ENCODE measurements at places on chromosomes 12 and 14. TPM values are rescaled to one million over a fixed set of nuclear protein-coding genes. Genes with fewer than 3 reads are reported as not detected.
A peak's percentile ranks its signal among the peaks of the same experiment; 100 is the strongest.

SAMD15 gene
- total RNA-seq = 0.52 TPM

HOTAIR gene
- total RNA-seq = not detected

TOMM20L gene
- total RNA-seq = not detected

CPNE6 gene
- 0.33 TPM for total RNA-seq

GRCh38 chr12:66055837-66056319, 74.7 kb downstream of the LLPH start:
- H3K27ac ChIP-seq = no peak overlapping the region
- no peaks in the 10 kb centered on the region for H3K4me1 ChIP-seq
- H3K36me3 ChIP-seq = no peaks in the 10 kb centered on the region
- H3K4me3 ChIP-seq = no peak overlapping the region

DNA sequence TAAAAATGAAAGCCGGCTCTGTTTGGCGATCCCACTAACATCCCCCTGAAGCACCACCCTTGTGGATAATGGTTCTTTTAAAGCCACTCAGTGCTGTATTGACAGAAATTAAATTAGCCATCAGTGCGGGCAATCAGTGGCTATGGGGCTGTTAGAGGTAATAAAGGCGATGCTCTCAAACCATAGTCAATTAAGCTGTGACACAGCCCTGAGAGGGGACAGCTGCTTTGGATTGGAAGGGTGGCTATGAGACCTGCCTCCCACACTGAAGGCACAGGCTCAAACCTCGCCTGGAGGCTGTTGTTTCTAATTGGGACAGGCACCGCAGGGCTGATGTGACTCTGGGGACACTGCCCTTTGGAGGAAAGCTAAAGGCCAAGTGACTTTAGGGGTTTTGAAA, 562.2 kb downstream of the VRK1 start:
- no peaks in the 10 kb centered on the region for H3K4me1 ChIP-seq
- no peaks in the 10 kb centered on the region for H3K27me3 ChIP-seq
- no peaks in the 10 kb centered on the region for H3K36me3 ChIP-seq

DNA sequence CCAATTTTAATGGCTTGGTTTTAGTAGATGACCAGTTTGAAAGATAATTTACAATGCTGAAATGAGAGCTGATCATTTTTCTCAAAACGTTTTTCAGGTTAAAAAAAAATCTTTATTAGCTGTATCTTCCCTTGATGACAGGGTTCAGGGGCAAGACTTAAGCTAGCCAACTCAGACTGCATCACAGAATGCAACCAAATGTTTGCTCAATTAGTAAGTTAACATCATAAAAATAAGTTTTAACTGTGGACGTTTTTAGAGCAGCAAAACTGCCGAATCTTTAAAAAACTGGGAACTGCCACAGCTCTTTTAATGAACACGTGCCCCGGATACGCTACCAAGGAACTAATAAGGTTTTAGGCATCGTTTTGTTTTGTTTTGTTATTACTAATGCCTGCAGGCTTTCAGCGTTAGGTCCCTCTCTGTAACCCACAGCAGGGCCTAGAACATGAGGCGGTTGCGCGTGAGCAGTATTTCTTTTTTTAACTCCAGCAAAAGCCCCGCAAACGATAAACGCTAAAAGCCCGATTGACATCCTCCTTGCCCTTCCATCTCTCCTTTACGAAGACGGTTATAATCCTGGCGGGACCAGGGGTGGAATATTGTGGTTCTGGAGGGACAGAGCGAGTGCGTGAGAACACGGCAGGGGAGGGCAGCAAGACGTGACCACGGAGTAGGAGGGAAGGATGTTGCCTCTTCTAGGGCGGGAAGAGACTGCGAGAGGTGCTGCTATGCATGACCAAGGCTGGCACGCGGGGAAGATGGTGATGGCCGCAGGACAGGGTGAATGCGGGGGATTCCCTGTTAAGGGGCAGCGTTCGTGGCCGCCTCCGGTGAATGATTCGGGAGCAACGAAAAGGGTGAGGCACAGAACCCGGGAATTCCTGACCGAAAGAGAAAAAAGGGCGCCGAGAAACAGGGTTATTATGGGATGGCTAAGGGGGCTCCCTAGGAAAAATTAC, 652 bp downstream of the SUPT16H start:
- H3K4me1 ChIP-seq = peaks cover 44% of the 10 kb centered on the region
- H3K4me3 ChIP-seq = peak overlapping the region; percentile 84
- no peak for DNase-seq
- H3K27ac ChIP-seq = peak overlapping the region; percentile 91
- no peaks in the 10 kb centered on the region for H3K27me3 ChIP-seq
- H3K36me3 ChIP-seq = peaks cover 13% of the 10 kb centered on the region

DNA sequence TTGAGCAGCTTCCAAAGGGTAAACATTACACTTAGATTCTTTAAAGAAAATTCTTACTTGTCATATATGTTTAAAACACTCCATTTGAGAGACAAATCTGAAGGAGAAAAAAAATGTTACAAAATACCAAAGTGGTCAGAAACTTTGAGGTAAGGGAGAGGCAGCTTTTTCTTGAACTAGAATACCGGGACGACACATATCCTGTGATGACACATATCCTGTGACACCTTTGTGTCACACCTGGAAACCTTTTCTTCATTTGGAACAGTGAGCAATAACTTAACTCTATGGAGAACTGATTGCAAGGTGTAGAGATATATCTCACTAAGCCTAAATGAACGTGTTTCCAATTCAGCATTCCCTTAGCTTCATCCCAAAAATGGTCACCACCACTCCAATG, 4.6 kb upstream of the GRIN2B start:
- DNase-seq = no peak
- no peak overlapping the region for H3K4me3 ChIP-seq
- no peaks in the 10 kb centered on the region for H3K36me3 ChIP-seq
- H3K27me3 ChIP-seq = peaks cover 9% of the 10 kb centered on the region
- peaks cover 15% of the 10 kb centered on the region for H3K4me1 ChIP-seq

GRCh38 chr14:99601361-99601831, 2.6 kb downstream of the CCDC85C start:
- H3K4me3 ChIP-seq = peak overlapping the region; percentile 79
- no peaks in the 10 kb centered on the region for H3K27me3 ChIP-seq
- DNase-seq = no peak
- H3K4me1 ChIP-seq = peaks cover 92% of the 10 kb centered on the region

- H3K27me3 ChIP-seq = no peaks in the 10 kb centered on the region
- H3K4me1 ChIP-seq = no peaks in the 10 kb centered on the region
- H3K27ac ChIP-seq = no peak overlapping the region
- H3K4me3 ChIP-seq = no peak overlapping the region
- no peaks in the 10 kb centered on the region for H3K36me3 ChIP-seq
Observed at GRCh38 chr12:34405286-34406227, 383.3 kb downstream of the ALG10 start.

- no peaks in the 10 kb centered on the region for H3K4me1 ChIP-seq
- H3K36me3 ChIP-seq = no peaks in the 10 kb centered on the region
- H3K27ac ChIP-seq = no peak overlapping the region
- H3K27me3 ChIP-seq = no peaks in the 10 kb centered on the region
Observed at GRCh38 chr12:91637789-91638624, 455.4 kb upstream of the DCN start.

GRCh38 chr12:90091809-90092208, 383.2 kb upstream of the ATP2B1 start:
- H3K4me3 ChIP-seq = no peak overlapping the region
- no peaks in the 10 kb centered on the region for H3K27me3 ChIP-seq
- H3K36me3 ChIP-seq = no peaks in the 10 kb centered on the region

GRCh38 chr12:2691345-2692071, 103.3 kb upstream of the FKBP4 start:
- peaks cover 52% of the 10 kb centered on the region for H3K36me3 ChIP-seq
- H3K27ac ChIP-seq = no peak overlapping the region
- DNase-seq = peak; percentile 57
- peak overlapping the region; percentile 39 for H3K4me3 ChIP-seq
- peaks cover 8% of the 10 kb centered on the region for H3K4me1 ChIP-seq

DNA sequence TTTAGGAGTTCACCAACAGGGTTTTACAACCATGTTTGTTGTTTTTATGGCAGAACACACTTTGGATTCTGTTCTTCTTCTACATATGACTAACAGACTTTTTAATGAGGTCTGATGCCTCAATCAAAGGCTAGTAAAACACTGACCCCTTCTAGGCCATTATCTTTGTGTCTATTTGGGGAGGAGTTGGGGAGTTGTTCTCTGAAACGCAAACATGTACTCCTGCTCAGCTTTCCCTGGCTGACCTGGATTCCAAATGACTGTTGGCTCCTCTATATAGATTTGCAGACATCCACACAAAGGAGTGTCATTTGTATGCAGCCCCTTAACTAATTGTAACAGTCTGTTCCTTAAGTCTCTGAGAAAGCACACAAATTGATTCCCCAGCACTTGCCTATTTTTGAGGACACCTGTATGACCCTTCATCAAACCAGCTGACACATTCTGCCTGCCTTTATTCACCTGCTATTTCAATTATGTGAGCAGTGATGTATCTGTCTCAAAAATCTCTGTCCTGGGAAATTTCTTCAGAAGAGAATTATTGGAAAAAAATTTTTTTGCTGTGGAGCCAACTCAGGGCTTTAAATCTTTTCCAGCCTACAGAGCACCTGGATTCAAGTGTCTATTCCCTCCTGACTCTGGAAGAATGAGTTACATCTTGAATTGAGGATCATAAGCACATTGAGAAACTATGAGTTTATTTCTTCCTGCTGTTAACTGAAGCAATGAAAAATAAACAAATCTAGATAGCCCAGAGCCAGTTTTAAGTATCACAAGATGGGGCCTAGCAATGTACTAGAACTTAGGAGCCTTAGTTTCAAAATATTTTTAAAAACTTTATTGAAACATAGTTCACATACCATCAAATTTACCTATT, 417.2 kb downstream of the RAD51B start:
- DNase-seq = no peak
- peak overlapping the region; percentile 52 for H3K27ac ChIP-seq
- H3K4me1 ChIP-seq = peaks cover 53% of the 10 kb centered on the region
- no peak overlapping the region for H3K4me3 ChIP-seq
- no peaks in the 10 kb centered on the region for H3K36me3 ChIP-seq

- peaks cover 4% of the 10 kb centered on the region for H3K4me1 ChIP-seq
- no peaks in the 10 kb centered on the region for H3K36me3 ChIP-seq
- DNase-seq = no peak
- H3K27ac ChIP-seq = no peak overlapping the region
- no peaks in the 10 kb centered on the region for H3K27me3 ChIP-seq
Observed at GRCh38 chr14:71554323-71554722, 377.9 kb upstream of the RGS6 start.

- no peaks in the 10 kb centered on the region for H3K27me3 ChIP-seq
- no peak overlapping the region for H3K4me3 ChIP-seq
- no peak overlapping the region for H3K27ac ChIP-seq
- DNase-seq = no peak
Observed at GRCh38 chr14:29030970-29031369, 264.4 kb downstream of the FOXG1 start.

GRCh38 chr14:54906075-54906474, 3.4 kb upstream of the GCH1 start:
- H3K27me3 ChIP-seq = no peaks in the 10 kb centered on the region
- DNase-seq = no peak
- no peak overlapping the region for H3K4me3 ChIP-seq
- H3K27ac ChIP-seq = no peak overlapping the region

DNA sequence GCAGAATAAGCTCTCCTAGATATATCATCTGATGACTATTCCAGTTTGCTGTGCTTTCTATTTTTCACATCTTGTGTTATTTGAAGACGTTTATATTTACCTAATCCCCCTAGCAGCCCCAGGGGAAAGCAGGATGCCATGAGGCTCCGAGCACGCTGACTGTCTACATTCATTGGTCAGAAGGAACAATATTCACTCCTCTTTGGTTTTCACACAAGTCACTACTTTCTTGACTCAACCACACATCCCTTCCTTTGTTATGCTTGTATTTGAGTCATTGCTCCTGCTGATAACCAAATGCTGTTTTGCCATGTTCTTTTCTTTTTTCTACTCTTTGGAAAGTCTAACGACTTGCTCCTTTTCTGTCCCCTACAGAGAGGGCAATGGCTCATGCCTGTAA, 86.5 kb upstream of the SLC38A2 start:
- H3K27me3 ChIP-seq = no peaks in the 10 kb centered on the region
- H3K4me1 ChIP-seq = peaks cover 9% of the 10 kb centered on the region
- H3K27ac ChIP-seq = no peak overlapping the region
- no peak overlapping the region for H3K4me3 ChIP-seq
- no peaks in the 10 kb centered on the region for H3K36me3 ChIP-seq

Measured in esophagus muscularis mucosa (tissue), 4 donors.